Cerebellar nuclear complex (tissue), 1 donor: ENCODE measurements at places on chromosomes 16 and 17.
A peak's percentile ranks its signal among the peaks of the same experiment; 100 is the strongest.

GRCh38 chr16:53892155-53892554 lies 188.2 kb downstream of the FTO start:
- peak; percentile 59 for DNase-seq

GRCh38 chr16:48300391-48300856 lies 53.1 kb upstream of the ABCC11 start:
- DNase-seq: no peak

DNA sequence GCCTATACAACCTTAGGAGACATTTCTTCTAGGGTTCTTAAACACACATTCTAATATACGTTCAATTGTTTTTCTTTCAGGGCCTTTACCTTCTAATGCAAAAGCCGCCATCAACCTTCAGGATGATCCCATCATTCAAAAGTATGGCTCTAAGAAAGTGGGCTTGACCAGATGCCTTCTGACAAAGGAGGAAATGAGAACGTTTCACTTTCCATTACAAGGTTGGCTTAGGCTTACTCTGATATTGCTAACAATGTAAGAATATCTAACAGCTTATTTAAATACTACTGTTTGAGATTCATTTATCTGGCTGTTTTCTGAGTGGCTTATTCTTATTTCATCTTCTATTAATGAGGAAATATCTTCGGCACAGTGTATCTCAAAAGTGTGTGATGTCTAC lies 15.4 kb downstream of the REXO5 start:
- DNase-seq: no peak

GRCh38 chr17:4219241-4219640 lies 44.5 kb downstream of the ANKFY1 start:
- no peak for DNase-seq

- DNase-seq: no peak
Observed at GRCh38 chr16:78022347-78023060, at the start of gene CLEC3A. TSS of gene CLEC3A (plus strand) at chr16:78022548. CDS start at chr16:78022627, 79 bp downstream.

- no peak for DNase-seq
Observed at GRCh38 chr17:71251276-71251675, 869.5 kb upstream of the SOX9 start.

DNA sequence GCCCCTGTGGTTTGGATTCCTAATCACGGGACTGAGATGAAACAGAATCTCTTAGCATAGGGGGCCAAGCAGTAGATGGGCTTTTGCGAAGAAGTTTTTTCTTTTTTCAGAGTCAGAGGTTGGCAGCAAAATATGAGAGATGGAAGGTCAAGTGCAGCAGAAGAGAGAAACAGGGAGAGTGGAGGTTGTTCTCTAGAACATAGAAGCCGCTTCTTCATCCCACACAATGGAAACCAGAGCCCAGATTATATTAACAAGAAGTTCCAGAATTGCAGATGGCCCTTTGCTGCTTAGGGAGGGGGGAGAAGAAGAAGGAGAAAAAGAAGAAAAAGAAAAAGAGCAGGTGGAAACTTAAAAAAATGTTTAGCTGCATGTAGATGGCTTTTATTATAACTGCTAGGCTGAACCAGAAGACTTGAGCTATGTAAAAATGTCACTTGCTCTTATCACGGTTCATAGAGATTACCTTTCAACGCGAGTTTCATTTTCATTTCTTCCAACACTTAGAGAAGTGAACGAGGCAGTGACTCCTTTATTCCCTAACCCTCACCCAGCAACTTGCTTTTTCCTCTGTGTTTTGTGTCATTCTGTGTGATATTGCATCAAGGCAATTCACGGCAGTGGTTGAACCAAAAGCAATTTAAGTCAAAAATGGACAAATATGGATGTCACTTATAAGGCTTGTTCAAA lies 737.5 kb downstream of the WWOX start:
- DNase-seq: no peak

DNA sequence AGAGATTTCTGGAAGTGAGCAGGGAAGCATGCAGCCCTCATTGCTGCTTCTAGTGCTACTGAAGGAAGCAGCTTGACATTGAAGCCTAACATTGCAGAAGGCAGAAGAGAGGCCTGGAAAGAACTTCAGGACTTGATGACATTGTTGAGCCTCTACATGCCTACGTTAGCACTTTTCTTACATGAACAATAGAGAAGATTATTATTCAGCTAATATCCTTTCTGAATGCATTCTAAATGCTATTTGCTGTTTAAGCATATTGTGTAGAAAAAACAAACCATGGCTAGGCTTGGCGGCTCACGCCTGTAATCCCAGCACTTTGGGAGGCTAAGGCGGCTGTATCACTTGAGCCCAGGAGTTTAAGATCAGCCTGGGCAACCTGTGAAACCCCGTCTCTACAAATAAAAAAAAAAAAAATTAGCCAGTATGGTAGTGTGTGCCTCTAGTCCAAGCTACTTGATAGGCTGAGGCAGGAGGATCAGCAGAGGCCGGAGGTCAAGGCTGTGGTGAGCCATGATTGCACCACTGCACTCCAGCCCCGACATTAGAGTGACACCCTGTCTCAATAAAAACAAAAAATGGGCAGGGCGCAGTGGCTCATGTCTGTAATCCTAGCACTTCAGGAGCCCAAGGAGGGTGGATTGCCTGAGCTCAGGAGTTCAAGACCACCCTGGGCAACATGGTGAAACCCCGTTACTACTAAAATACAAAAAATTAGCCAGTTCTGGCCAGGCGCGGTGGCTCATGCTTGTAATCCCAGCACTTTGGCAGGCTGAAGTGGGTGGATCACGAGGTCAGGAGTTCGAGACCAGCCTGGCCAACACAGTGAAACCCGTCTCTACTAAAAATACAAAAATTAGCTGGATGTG lies 2.2 kb upstream of the AURKB start:
- DNase-seq: no peak

DNA sequence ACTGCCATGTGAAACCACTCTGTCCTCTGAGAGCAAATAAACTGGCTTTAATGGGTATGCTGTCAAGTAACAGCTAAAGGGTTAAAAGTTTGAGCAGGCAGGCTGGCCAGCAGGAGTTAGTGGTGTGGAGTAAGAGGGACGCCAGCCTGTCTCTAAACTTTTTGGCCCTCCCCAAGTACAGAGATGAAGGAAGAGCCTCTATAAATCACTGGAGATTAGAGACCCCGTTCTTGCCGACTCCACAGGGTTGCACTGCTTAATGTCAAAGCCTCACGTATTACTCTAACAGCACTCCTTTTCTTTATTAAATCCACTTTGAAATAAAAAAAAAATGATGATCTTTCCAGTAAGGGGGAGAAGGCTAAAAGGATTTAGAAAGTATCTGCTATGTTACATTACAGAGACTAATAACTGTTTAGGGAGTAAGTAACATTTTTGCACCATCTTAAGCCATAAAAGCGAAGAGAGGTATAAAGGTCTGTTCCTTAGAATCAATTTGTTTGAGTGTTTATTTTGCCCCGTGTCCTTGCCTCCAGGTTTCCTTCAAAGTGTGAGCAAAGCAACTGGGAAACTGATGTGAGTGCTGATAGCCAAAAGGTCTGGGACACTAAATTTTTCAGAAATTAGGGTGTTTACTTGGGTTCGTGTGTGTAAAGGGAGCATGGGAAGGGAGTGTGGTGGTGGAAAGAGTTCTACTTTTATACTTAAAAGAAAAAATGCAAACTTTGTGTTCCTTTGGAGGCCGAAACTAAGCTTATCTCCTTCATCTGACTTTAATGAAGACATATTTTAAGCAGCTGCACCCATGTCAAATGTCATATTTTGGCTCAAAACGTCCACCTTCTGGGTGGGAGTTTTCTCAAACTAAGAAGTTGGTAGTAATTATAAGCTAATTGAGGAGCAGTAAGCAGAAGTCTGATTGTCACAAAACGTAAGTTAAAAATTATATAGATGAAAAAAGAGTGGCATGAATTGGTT lies 109.9 kb upstream of the TBX2 start:
- DNase-seq: no peak

GRCh38 chr17:45366691-45367090 lies 49.9 kb upstream of the MAP3K14 start:
- no peak for DNase-seq

- DNase-seq: no peak
Observed at GRCh38 chr17:3613124-3613523, 3.9 kb upstream of the TRPV1 start.

GRCh38 chr17:28509789-28510188 lies 3.6 kb downstream of the FOXN1 start:
- DNase-seq: no peak

- DNase-seq: no peak
Observed at GRCh38 chr16:85724936-85725335, 26.0 kb downstream of the C16orf74 start.
